Endothelial cell of umbilical vein (primary cell): ENCODE measurements at places on chromosomes 6 and 20. TPM values are rescaled to one million over a fixed set of nuclear protein-coding genes. Genes with fewer than 3 reads are reported as not detected.

DNA sequence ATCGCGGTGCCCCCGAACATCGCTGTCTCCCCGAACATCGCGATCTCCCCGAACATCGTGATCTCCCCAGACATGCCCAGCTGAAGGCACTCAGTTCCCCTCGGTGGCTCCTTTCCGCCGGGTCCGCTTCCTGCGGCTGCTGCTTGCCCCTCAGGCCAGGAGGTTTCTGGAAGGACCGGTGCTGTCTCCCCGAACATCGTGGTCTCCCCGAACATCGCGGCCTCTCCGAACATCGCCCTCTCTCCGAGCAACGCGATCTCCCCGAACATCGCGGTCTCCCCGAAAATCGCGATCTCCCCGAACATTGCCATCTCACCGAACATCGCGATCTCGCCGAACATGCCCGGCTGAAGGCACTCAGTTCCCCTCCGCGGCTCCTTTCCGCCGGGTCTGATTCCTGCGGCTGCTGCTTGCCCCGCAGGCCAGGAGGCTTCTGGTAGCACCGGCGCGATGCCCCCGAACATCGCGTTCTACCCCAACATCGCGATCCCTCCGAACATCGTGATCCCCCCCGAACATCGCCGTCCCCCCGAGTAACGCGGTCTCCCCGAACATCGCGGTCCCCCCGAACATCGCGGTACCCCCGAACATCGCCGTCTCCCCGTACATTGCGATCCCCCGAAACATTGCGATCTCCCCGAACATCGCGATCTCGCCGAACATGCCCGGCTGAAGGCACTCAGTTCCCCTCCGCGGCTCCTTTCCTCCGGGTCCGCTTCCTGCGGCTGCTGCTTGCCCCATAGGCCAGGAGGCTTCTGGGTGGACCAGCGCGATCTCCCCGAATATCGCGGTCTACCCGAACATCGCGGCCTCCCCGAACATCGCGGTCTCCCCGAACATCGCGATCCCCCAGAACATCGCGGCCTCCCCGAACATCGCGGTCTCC, 808 bp downstream of the ULBP1 start:
- DNase-seq = peak; percentile 28

- no peak for DNase-seq
These were observed 30.5 kb upstream of the PHACTR3 start for GRCh38 chr20:59573837-59574236.

- no peak for DNase-seq
These were observed 996.5 kb downstream of the GRIK2 start for GRCh38 chr6:102389994-102390393.

DNA sequence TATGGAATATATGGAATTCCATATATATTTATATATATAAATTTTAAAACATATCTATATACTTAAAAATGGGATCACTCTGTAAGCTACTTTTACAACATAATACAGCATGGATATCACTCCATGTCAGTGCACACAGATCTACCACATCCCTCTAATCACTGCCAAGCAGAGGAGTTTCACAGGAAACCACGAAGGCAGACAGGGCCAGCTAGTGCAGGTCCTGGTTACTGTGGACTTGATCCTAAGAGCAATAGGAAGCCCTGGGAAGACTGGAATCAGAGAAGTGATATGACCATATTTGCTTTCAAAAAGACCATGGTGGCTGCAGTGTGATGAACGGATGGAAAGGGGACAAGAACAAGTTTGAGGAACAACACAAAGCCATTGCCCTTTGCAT, 40.0 kb upstream of the NRN1 start:
- no peak for DNase-seq

- no peak for DNase-seq
These were observed 28.4 kb downstream of the TGM2 start for GRCh38 chr20:38136421-38137245.

- peak; percentile 79 for DNase-seq
These were observed 101.6 kb upstream of the PRSS16 start for GRCh38 chr6:27145731-27146455.

GRCh38 chr6:168950858-168951214, 302.8 kb downstream of the THBS2 start:
- no peak for DNase-seq

DNA sequence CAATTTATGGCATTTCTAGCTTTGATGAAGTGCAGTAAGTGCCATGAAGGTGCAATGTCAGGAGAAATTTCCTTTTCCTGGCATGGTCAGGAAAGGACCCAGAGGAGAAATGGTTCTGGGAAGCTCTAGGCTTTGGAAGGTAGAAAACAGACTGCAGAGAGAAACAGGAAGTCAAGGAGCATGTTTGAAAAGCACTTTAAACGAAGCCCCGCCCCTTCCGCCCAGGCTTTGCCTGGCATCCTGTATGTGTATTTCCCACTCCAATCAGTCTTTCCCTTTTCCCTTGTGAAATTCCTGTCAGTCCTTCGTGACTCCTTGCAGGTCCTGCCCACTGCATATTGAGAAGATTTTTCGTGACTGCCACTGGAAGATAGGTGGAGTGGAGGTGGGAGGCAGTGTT, 320.9 kb upstream of the SASH1 start:
- peak; percentile 91 for DNase-seq

DNA sequence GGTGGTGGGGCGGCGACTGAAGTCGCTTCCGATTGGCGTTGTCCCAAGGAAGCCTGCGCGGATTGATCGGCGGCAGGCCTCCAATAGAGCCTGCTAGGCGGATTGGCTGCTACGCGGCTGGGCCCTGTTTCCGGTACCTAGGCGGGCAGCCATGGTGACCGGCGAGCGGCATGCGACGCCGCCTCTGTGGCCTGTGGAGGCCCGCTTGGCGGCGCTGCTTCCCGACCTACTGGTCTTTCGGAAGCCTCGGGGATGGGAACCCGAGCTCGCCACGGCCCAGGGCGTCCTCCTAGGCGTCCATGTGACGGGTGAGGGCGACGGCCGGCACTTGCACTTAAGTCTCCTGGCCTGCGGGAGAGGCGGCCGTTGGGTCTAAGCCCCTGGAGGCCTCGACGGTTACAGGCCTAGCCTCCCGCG, 28.1 kb downstream of the NFYA start:
- DNase-seq = no peak

Gene EYA4
- not detected in 2 replicates for polyA plus RNA-seq

Gene CD93
- polyA plus RNA-seq = 180 and 182 TPM in 2 replicates

Gene TUBB1
- polyA plus RNA-seq = 0.02 and 0.04 TPM in 2 replicates

Gene PNPLA1
- 0.05 TPM in 1 of 2 replicates, not detected in the other for polyA plus RNA-seq

Gene MYMX
- polyA plus RNA-seq = 0.18 and 0.24 TPM in 2 replicates
